ENCODE measurements at places on chromosomes 1 and 21.

DNA sequence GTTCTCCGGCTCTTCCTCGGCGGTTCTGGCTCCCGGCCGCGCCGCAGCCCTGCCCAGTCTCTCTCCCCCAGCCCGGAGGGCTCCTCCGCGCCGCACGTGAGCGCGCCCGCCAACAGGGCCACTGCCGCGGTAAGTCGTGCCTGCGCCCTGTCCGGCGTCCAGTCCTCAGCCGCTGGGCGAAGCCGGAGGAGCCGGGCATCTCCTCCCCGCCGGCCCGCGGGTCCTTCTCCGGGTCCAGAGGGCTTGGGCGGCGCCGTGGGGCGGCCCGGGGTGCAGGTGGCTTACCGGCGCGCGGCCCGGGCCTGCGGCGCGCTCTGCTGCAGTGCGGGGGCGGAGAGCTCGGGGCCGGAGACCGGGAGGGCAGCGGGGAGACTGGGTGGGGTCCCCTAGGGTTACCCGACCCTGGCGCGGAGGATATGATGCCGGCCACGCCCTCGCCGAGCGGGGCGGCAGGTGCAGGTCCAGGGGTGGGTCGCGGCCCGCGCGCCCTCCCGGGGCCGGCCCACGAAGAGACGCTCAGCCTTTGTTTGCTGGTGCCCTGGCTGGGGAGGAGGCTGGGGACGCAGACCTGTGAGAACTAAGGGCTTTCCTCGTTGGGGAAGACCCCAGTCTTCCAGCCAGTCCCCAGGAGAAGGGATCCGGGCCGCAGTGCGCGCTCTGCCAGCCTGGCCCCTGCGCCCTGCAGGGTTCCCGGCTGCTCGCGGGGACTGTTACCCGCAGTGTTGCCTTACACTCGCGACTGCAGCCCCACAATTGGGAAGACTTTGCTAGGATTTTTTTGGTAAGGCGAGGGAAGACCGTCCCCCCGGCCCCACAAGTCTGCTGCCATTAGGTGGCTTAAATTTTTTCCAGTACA is at the start of gene DOP1B:
Gene DOP1B, plus strand, starts transcription at position 10 of the 856 bp plus-strand sequence. CDS start 7,910 bp downstream, outside the sequence.
- DNase-seq, result peak; percentile 82

- no peak for DNase-seq
Measured at GRCh38 chr1:151238467-151238739, 16.1 kb upstream of the PSMD4 start.

DNA sequence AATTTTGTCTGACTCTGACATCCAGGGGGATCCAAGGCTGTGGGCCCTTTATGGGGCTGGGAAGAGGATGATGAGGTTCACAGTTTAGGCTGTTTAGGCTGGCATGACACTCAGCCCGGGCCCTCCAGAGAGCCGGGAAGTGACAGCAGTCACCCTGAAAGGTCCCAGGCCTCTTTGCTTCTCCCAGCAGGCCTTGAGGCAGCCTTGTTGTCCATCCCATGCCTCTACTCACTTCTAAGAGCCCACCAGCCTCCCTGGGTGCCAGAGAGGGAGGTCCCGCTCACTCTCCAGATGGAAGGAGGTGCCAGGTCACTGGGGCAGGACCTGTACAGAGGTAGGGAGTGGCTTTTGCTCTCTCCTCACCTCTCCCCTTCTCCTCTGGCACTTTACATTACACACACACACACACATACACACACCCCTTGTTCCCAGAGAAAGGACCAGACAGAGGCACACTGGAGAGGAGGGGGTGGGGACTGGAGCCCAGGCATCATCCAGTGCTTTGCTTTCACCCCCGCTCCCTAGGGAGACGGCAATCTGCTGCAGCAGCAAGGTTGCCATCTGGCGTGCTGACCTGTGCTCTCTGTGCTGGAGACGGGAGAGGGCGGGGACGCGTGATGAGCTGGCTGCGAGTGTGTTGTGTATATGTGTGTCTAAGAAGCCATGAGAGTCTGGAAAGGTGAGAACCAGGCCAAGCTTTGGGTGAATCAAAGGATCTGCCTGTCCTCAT is 4.6 kb downstream of the KLHDC8A start:
- DNase-seq, result peak; percentile 78

DNA sequence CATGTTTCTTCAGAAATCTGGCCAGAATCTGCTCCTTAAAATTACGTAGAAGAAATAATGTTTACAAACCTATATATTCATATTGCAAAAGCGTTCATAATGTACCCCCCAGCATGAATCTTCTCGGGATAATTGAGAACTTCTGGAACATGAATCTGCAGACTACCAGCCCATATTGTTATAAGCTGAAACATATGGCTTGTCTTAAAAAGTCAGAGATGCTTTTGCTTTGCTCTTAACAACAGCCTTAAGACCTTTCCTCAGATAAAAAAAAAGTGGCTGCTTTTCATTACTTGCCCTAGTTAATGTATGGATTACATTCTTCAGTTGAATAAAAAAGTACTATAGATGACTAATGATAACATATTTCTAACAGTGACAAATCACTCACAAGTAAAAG is 15.0 kb upstream of the ZZZ3 start:
- no peak for DNase-seq

- no peak for DNase-seq
Measured at GRCh38 chr1:114314098-114314497, 160.4 kb upstream of the SYT6 start.

DNA sequence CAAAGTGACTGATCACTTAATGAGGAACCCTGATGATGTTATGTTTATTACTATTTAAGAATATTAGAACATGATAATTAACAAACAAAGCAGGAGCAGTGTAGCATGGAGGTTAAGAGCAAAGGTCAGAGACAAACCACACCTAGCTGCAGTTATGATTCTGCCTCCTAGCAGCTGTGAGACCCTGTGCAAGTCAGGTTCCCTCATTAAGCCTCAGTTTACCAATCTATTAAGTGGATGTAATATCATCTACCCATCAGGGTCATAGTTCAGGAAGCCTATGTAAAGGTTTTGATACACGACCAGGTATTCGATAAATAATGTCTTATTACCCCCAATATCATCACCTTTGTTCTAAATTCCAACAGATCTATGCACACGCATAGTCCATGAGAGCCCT is 32.0 kb downstream of the DUSP10 start:
- DNase-seq, result no peak

- no peak for DNase-seq
Measured at GRCh38 chr21:45148316-45148990, 74.1 kb downstream of the ADARB1 start.

DNA sequence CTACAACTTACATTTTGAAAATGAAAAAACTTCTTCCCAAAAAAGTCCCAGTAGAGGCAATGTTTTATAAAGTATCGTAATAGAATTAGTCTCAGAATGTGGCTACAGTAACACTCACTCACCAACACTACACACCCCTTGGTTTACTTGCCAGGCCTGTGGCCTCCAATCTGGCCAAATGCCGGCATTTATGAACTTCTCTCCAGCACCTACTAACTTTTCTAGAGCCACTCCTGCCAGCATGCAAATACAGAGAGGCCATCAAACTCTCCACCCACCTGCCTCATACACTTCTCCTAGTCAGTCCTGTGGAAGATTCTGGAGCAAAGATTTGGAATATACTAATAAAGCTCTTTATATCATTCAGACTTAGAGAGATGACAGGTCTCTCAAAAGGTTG is 32.3 kb downstream of the STPG1 start:
- DNase-seq, result no peak

DNA sequence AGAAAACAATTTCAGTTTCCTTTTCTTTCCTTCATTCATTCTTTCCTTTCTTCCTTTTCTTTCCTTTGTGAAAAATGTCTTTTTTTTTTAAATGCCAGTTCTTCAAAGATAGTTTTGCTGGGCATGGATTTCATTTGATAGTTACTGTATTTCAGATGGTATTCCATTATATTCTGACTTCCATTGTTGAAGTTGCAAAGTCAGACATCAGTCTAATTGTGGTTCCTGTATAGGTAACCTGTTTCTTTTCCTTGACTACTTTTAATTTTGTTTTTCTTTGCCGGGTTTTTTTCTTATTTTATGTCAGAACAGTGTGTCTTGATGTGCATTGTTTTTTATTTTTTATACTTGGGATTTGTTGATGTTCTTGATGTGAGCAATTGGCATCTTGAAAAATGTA is 40.4 kb upstream of the MPC2 start:
- no peak for DNase-seq

GRCh38 chr1:17875171-17875881 is 120.2 kb downstream of the ACTL8 start:
- no peak for DNase-seq

GRCh38 chr1:26175346-26175745 is 1.9 kb upstream of the CNKSR1 start:
- DNase-seq, result no peak

- DNase-seq, result no peak
Measured at GRCh38 chr21:39176271-39176709, 7.0 kb downstream of the PSMG1 start.

GRCh38 chr1:236066054-236066453 is 1.2 kb upstream of the NID1 start:
- DNase-seq, result no peak

Measured in mucosa of descending colon (tissue), 3 donors.